CD8-positive, alpha-beta memory T cell (primary cell): ENCODE measurements at places on chromosomes 5 and 9. TPM values are rescaled to one million over a fixed set of nuclear protein-coding genes. Genes with fewer than 3 reads are reported as not detected.

GRCh38 chr5:180215783-180216630 is 7.0 kb upstream of the RASGEF1C start:
- DNase-seq = no peak

PCDHB16 gene
- not detected for total RNA-seq

- no peak for DNase-seq
Observed at GRCh38 chr9:113475992-113476391, 12.5 kb downstream of the RGS3 start.

DNA sequence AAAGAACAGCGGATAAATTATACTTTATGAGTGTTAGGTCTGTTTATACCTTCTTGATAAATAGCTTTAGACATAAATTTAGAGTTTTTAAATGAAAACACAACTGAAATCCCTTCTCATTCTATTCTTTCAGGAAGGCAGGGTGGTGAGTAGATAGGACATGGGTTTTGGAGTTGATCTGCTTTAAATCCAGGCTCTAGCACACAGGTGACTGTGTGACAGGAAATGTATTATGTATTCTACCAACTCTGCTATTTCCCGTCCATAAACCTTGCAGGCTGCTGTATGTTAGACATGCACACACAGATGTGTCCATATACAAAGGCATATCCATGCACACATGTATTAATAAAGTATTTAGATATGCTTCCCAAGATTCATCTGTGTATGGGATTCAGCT is 19.3 kb upstream of the CARTPT start:
- no peak for DNase-seq

DNA sequence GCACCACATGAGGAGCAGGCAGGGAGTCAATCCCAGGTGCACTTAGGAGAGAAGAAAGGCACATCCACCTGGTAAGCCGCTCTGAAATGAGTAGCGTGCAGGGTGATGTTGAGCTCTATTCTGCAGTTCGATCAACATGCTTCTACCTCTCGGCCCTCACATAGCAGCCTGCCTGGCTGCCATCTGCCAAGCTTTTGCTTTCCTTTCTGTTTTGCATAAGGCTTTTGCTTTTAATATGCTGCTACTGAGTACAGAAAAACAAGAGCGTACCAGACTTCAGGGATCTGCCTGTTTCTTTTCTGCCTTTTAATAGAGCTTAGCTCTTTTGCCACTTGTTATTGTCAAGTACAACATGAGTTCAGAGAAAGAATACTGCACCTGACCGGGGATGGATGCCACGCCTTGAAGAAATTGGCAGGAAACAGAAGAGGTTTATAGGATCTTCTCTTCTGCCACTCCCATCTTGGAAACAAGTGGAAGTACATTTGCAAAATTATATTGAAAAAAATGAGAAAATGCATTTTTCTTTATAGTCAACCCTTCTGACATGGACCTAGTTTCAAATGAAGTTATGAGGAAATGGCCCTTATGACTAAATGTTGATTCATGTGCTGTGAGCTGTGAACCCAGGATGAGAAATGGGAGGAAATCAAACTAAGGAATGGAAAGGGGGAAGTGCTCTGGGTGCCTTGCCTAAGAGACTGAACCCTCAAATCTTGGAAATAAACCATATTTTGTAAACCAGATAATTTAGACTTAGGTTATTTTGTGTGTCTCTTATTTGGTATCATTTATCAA is 4.0 kb upstream of the FCHO2 start:
- no peak for DNase-seq

- no peak for DNase-seq
Observed at GRCh38 chr9:88773627-88774244, 217.5 kb upstream of the S1PR3 start.

SPATA31C1 gene
- not detected for total RNA-seq

PPP2R2B gene
- total RNA-seq = 2.3 TPM

DNA sequence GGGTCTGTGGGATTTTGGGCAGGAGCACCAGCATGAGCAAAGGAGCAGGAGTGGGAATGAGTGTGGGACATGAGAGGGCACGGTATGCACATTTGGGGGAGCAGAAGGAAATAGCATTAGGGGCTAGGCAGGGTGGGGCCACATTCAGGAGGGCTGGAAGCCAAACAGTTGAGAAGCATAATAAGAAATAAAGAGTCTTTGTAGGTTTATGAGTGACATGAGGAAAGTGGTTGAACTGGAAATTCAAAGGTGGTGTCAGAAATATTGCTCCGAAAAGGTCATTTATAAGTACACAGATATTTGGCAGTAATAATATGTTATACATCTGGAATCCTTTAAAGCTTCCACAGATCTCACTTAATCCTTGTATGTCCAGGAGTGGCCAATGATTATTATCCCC is 26.4 kb downstream of the ARHGEF28 start:
- DNase-seq = no peak

GZMA gene
- 15.1 TPM for total RNA-seq

DNA sequence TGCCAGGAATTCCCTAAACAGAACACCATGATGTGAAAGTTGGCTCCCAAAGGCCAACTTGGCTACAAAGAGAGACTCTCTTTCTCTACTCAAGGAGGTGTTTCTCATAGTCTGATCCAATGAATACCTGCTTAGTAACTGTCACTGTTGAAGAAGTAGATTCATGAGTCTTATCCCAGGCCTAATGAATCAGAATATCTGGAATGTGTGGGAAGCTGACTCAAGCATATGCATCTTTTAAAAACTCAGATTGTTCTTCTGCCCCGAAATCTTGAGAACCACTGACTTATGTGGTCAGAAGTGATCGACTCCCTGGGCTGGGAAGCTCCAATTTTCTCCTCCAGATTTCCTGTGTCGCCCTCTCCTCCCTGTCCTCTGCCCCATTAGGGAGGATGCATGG is 345.6 kb downstream of the PLK2 start:
- DNase-seq = no peak

GRCh38 chr9:100352201-100352726 is 478 bp downstream of the TEX10 start:
- DNase-seq = no peak

DNA sequence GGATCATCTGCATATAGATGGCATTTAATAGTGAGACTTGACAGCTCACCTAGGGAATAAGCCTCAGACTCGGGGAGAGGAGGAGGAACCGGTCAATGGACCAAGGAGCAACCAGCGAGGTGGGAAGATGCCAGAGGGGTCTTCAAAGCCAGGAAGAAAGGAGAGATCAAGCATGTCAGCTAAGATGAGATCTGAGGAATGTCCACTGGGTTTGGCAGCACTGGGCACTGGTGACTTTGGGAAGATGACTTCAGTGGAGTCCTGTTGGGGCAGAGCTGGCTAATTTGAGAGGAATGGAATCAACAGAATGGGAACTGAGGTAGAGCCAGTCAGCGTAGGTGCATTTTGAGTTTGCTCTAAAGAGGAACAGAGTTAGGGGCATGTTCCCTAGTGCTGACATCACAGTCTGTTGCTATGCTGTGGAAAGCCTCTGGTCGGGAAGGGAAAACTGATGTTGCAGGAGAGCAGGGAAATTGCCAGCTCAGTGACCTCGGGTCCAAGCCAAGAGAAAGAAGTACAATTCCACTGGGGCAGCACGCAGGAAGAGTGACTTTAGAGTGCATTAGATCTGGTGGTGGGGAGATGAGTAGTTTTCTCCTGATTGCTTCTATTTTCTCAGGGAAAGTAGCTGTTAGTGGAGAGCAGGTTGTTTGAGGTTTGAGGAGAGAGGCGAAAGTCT is 56.9 kb downstream of the ZNF618 start:
- no peak for DNase-seq

LCN15 gene
- total RNA-seq = not detected

DNA sequence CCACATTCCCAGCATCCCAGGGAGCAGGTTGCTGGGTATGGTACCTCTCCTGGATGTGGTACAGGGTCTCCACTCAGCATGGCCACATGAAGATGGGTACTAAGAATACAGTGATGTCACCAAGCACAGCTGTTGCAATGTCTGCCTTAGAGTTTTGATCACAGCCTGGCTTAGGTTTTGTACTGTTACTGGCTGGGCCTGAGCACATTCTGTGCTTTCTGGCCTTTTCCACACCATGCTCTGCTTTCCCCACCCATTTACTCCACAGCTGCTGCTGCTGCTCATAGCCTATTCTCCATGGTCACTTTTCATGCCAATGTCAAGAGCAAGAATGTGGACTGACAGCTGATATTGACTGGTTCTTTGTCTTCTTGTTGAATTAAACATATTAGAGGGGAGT is 481.9 kb downstream of the ARHGEF28 start:
- DNase-seq = no peak

GRCh38 chr9:36867672-36868471 is 166.2 kb downstream of the PAX5 start:
- no peak for DNase-seq

DNA sequence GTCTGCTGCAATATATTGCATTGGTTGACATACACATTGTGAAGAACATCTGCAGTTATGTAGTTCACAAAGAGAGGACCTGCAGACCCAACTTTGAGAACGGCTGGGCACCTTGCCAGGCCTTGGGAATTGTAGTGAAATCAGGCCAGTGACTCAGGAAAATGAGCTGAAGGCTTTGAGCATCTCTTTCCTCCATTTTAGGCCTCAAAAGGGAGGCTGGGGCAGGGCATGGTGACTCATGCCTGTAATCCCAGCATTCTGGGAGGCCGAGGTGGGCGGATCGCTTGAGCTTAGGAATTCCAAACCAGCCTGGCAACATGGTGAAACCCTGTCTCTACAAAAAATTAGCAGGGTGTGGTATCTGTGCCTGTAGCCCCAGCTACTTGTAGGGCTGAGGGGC is 1.4 kb upstream of the IPPK start:
- no peak for DNase-seq

CARD9 gene
- total RNA-seq = 1.4 TPM

GRCh38 chr5:164217464-164217863 is 712.0 kb downstream of the MAT2B start:
- DNase-seq = no peak

GRCh38 chr5:130151239-130151638 is 247.0 kb downstream of the CHSY3 start:
- DNase-seq = no peak

- no peak for DNase-seq
Observed at GRCh38 chr5:10935536-10935935, 174.5 kb upstream of the DAP start.

- peak; percentile 0 for DNase-seq
Observed at GRCh38 chr5:1514027-1514818, 9.5 kb downstream of the LPCAT1 start.

- no peak for DNase-seq
Observed at GRCh38 chr5:73388740-73389139, 59.8 kb downstream of the FOXD1 start.

GRCh38 chr9:16064771-16065170 is 511.9 kb downstream of the CCDC171 start:
- no peak for DNase-seq

DNA sequence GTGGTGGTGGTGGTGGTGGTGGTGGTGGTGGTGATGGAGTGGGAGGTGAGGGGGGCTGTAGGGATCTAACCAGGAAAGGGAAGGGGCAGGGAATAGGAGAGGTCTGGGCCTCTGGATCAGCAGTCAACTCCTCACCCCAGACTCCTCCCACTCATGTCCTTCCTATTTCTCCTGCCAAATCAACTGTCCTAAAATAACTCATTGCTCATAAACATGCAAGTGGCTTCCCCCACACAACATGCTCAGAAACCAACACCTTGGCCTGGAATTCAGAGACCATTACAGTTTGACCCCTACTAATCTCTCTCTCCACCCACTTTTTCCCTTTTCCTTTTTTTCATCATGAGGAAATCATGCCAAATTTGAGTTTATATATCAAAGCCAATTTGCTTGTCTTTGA is 8.4 kb upstream of the FSD1L start:
- DNase-seq = no peak

ZDHHC11 gene
- total RNA-seq = 7.2 TPM

DNA sequence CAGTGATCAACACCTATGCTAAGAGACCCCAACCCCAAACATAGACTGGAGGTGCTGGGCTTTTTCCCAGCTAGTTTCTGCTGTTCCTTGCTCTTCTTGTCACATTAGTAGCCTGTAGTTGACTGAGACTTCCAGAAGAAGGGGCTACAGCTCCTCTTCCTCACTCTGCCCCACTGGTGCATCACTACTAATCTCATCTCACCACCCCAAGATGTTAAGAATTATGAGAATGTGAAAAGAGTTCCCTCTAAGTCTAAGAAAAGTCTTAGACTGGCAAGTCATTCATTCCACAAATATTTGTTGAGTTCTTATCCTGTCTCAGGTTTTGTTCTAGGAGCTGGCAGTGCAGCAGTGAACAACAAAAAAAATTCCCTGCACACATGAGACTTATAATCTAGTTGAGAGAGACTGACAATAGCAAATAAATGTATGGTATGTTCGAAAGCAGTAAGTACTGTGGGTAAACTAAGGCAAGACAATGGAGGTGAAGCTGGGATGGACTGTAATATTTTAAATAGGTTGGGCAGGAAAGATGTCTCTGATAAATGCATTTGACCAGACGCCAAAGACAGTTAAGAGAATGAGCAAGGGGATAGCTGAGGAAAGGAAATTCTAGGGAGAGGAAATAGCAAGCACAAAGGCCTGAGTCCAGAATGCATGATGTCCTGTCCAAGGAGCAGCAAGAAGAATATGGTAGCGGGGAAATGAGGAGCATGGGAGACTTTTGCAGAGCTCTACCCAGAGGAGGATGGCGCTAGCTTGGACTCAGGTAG is 92.3 kb downstream of the PTCD2 start:
- DNase-seq = no peak

DNA sequence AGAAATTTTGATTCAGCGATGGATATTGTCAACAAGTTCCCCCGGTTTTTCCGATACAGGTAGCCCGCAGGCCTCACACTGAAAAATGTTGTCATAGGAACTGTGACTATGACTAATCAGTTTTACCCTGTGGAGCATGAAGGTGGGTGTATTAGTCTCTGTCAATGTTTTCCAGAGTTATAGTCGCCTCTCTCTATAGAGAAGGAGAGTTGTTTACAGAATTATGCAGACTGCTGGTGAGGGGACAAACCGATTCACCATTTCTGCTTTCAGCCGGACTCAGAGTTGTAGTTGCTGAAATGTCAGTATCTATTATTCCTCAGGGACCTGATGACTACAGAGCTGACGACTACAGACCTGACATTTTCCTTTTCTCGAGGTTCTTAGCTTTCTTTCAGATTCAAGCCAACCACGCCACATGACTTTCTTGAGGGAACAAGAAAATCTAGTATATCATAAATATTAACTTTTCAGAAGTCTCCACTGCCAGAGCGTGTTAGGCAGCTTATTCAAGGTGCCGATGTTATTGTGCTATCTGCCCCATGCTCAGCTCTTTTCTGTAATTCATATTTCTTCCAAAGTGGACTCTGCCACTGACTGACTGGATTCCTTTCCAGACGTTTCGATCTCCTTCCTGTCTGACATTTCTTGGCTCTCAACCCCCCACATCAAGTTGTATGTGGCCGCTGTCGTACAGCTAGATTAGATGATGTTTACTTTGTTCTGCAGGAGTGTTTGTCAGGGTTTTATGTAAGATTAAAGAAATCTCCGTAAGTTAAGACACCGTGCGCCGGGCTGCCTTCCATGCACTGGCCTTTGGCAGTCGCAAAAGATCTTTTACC is 178.1 kb downstream of the FGF1 start:
- DNase-seq = no peak

NDOR1 gene
- total RNA-seq = 47.4 TPM

GLIPR2 gene
- 17.1 TPM for total RNA-seq

- no peak for DNase-seq
Observed at GRCh38 chr5:108345541-108346171, 36.2 kb downstream of the FBXL17 start.
